Activated T-cell treated with anti-CD3 and anti-CD28 coated beads, Interleukin-2, amount 50 U/mL, for 1 hour (primary cell): ENCODE measurements at places on chromosomes 13 and 19.
A peak's percentile ranks its signal among the peaks of the same experiment; 100 is the strongest.

DNA sequence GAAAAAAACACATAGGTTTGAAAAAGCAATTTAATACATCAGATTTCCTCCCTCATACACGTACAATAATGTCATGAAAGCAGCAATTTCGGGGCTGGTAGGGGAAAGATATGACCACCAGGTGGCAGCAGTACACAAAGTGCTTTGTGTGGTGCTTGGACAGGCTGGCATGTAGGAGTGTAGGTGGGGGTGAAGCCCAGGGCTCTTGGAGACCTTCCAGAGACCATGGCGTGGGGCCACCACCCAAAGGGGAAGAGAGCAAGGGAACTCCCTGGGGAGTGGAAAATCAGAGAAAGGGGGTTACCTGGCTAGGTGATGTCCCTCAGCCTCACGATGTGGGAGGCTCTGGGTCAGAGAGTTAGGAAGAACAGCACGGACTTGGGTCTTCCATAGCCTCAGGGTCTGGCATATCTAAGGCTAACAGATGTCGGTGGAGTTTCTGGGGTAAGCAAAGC lies 11.8 kb upstream of the CCNA1 start:
- DNase-seq: peak; percentile 46

DNA sequence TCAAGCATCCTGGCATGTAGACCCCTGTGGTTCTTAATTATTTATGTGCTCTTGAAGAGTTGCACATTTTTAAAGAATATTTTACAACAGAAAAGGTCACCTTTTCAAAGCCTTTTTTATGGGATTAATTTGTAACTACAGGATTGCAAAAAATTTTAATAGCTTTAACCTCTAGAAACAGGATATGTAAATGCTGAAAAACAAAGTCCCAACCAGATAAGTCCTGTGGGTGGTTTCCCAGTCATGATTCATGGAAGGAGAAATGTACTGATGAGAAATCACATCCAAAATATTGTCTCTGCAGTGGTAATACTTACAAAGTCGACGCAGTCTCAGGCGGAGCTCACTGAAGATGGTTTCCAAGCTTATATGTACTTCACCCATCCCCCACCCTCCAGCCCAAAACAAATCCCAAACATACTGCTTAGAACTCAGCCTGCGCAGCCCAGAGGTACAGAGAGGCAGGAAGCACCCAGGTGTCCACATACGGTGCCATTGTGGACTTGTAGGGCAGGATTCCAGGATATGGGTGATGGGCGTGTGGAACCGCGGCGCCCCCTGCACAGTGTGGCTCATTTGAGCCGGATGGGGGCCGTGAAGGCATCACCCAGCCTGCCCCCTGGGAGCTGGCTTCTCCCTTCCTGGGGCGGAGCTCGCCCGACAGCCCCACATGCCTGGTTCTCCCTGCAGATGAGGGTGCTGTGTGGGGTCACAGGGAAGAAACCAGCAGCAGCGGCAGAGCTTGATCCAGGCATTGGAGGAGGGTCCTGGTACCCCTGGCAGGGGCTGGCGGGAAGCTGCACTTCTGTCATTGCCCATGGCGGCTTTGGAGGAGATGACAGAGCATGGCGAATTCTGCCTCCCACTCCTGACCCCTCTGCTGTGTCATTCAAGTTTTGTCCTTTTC lies 101.2 kb downstream of the ATP11A start:
- no peak for DNase-seq

- DNase-seq: no peak
Observed at GRCh38 chr19:14530005-14530348, 583 bp downstream of the TECR start.

- no peak for DNase-seq
Observed at GRCh38 chr13:62067821-62068220, 652.2 kb upstream of the PCDH20 start.
